HCT116 (cell line): ENCODE measurements at places on chromosomes 2 and 18. TPM values are rescaled to one million over a fixed set of nuclear protein-coding genes. Genes with fewer than 3 reads are reported as not detected.

Gene TM4SF20
- not detected for total RNA-seq

Gene GPR35
- total RNA-seq, result 4.2 TPM

- no peak for DNase-seq
These were observed 946.6 kb downstream of the SLC4A3 start for GRCh38 chr2:220574038-220574437.

DNA sequence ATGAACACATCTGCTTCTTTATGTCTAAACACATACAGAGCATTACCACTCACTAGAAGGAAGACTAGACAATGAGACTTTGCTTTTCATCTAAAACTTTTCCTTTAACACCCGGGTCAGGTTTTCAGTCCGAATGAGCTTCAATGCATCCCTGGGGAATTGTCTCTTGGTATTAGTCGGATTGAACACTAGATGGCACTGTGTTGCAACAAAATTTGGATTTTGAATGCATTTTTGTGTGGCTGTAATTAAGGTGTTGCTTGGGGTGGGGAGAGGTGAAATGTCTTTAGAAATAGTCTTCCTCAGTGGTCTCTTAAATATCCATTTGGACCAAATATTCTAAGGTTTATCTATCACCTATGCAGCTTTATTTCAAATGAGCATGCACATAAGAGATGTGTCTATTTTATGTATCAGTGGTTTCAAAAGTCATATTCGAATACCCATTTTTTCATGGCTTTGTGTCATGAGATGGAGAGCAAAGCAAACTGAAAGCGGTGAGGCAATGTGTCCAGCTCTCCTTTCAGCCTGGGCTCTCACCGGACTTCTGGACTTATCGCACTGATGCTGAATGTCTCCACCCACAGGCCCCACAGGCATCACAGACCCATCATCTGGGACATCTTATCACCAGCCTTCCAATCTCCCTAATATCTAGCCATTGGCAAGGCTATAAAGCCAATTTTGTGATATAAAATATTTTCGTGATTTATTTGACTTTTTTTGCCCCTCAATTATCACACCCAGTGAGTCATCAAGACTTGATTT is 510.3 kb downstream of the RNF144A start:
- DNase-seq, result peak; percentile 38

GRCh38 chr18:58325494-58325893 is 281.5 kb downstream of the NEDD4L start:
- no peak for DNase-seq

- no peak for DNase-seq
These were observed 4.5 kb upstream of the CREB1 start for GRCh38 chr2:207525296-207525695.

Gene RGPD3
- total RNA-seq, result 0.15 TPM

DNA sequence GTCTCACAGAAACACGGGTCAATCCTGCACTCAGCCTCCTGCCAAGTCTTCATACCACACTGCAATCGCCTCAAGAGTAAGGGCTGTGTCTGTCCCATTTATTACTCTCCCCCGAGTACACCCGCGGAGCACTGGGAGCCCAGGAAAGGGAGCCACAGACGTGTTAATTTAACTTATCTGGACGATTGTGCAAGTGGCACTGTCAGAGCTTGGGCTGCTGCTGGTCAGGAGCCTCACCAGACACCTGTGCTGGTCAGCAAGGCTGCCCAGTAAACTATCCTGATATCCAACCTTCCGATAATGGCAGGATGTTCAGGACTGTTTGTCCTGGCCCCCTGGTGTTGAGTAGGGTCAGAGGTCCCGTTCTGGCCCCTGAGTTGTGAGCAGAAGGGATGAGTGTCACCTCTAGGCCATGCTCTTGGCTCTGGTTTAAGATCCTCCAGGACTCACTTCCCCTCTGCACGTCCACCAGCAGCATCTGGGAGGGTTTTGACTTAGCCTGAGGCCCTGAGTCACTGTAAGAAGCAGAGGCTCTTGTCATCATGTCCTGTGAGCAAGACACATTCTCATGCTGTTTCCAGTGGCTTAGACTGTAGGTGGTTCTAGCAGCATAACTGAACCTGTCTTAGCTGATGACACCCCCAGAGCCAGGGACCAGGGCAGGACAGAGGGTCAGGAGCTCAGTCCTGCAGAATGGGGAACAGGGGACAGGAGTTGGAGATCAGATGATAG is 82.5 kb upstream of the ARL4C start:
- DNase-seq, result no peak

DNA sequence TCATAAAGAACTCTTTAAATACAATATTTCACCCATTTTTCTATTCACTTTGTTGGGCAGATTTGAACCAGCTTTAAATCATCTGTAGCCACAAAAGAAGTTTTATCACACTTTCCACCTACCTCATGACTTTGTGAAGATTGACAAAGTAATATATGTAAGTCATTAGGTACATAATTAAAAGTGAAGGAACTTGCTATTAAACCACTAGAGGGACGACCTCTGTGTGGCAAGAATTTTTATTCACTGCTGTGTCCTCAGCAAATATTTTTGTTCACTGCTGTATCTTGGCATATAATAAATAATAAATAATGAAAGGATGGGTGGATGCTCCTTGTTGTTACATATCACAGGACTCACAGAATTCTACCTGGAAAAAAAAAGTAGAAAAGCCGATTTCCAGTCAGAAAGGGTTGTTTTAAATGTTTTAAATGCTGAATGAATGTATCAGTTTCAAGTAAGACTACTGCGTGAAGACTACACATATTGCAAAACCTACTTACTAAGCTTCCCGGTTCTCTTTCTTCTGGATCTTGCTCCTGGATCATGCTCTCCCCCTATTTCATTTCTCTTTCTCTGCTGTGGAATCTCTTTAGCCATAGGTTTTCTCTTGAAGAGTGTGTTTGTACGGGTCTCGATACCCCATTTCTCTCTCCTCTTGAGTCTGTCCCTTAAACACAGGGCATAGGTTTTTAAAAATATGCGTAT is 44.8 kb downstream of the KCMF1 start:
- DNase-seq, result no peak

DNA sequence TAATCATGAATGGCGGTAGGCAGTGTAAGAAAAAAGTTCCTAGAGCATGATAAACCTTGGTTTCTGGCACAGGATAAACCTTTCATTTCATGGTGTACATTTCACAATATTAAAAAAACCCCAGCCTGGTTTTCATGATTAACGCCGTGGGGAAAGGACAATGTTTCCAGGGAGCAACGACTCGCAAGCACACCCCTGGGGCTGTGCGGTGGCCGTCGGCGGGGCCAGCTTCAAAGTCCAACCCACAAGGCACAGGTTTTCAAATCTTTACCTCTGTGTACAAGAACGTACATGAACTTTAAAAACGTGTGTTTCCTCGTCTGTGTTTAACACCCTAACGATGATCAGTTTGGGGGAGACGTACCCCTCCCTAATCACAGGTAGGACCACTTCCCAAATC is 118.1 kb downstream of the NOL10 start:
- DNase-seq, result no peak

Gene UGT1A10
- total RNA-seq, result not detected

Gene FLACC1
- 0.74 TPM for total RNA-seq

DNA sequence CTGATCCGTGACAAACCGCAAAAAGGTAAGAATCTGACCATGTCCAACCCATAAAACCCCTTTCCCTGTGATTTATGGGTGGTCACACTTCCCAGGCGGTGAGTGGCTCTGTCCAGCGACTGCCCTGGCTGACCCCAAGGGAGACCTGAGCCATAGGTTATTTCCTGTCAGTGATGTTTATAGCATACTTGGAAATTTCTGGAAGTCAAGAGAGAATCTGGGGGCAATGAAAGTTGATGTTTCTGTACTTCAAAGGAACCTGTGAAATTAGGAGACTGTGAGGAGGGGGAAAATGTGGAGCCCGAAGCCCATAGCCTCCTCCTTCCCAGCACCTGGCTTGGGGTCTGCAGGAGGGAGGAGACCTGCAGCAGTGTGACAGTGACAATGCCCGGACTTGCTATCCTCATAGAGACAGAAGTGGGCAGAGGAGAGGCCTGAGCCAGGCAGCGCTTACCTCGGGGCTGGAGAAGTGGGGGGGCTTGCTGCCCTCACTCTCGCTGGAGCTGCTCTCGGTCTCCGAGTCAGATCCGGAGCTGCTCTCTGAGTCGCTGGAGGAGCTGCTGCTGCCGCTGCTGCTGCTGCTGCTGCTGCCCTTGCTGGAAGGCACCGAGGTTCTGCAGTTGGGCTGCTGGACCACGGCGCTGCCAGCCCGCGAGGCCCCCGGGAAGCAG is 111.3 kb upstream of the REV1 start:
- DNase-seq, result no peak

Gene CDK15
- not detected for total RNA-seq

DNA sequence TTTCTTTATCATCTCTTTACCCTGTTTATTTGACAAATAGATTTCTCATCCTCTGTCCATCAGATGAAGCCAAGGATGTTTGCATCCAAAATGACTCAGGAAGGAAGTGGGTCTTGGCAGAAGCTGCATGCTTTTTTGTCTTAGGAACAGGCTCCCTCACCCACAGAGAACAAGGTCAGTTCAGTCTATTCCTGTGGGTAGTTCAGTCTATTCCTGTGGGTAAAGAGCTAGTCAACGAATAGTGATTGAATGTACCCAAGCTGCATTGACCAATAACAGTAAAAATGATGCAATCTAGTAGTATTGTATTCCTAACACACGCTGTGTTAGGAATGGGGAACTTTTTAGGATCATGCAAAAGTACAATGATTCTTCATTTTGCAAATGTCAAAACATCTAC is 290.8 kb upstream of the TANK start:
- DNase-seq, result no peak

Gene CYP27A1
- total RNA-seq, result 1.6 TPM

- no peak for DNase-seq
These were observed 8.2 kb upstream of the SLC39A10 start for GRCh38 chr2:195648787-195649186.
